ENCODE measurements at places on chromosomes 5 and 9.

GRCh38 chr9:92795598-92796336 lies 31.1 kb upstream of the BICD2 start:
- DNase-seq: no peak
- no peaks in the 10 kb centered on the region for H3K36me3 ChIP-seq
- H3K4me3 ChIP-seq: no peak overlapping the region

- DNase-seq: peak; percentile 73
- no peaks in the 10 kb centered on the region for H3K36me3 ChIP-seq
- H3K27me3 ChIP-seq: no peaks in the 10 kb centered on the region
- H3K4me3 ChIP-seq: peak overlapping the region; percentile 73
- H3K27ac ChIP-seq: peak overlapping the region; percentile 95
Measured at GRCh38 chr9:133375116-133375723, 640 bp downstream of the SURF4 start.

DNA sequence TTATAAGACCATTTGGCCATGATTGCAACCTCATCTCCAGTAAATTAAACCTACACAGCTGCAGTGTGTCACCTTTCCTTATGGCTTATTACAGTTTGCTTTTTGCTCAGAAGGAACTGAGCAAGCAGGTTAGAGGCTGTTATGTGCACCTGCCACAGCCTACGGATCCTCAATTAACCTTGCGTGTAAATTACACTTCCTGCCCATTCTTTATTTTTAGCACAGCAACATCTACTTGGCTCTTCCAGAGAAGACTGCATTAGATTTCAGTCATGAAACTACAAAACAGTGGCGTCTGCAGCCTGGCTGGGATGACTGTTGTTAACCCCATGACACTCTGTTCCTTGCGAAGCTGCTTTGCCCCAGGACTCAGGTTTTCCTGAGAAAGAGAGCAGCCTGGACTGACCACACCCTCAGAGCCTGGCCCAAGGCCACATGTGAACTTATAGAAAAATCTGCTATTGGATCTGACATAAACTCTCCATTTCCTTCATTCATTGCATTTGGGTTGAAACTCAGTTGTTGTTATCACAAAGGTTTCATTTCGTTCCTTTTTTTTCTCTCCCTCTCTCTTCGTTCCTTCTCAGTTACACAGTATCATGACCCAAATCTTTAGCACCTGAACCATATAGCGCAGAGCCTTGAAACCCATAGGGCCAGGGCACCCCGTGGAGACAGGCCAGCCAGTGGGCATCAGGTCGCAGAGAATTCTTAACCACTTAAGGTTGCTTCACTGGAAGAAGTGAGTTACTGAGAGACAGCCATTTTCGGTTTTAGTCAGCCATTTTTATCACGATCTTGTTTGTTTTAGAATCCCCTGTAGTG lies 138.6 kb downstream of the PALM2AKAP2 start:
- peak; percentile 71 for DNase-seq
- peak overlapping the region; percentile 77 for H3K27ac ChIP-seq
- H3K27me3 ChIP-seq: no peaks in the 10 kb centered on the region
- no peaks in the 10 kb centered on the region for H3K4me1 ChIP-seq
- no peaks in the 10 kb centered on the region for H3K36me3 ChIP-seq
- H3K4me3 ChIP-seq: no peak overlapping the region

DNA sequence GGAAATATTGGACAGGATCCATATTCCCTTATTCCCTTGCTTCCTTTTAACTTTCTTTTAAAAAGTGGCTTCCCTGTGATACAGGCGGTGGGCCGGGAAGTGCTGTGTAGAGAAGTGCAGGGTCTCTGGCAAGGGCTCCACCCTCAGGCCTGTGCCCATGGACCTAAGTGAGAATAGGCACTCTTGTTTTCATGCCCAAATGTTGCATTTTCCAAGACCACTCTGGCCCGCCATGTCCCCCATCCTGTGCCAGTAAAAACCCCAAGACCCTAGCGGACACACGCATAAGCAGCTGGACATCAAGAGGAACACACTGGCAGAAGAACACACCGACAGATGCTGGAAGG lies 193.4 kb downstream of the FBXL7 start:
- no peak for DNase-seq
- no peak overlapping the region for H3K4me3 ChIP-seq
- H3K36me3 ChIP-seq: no peaks in the 10 kb centered on the region
- H3K4me1 ChIP-seq: no peaks in the 10 kb centered on the region
- no peak overlapping the region for H3K27ac ChIP-seq
- H3K27me3 ChIP-seq: no peaks in the 10 kb centered on the region

GRCh38 chr5:135750506-135750905 lies 84.0 kb upstream of the SLC25A48 start:
- no peaks in the 10 kb centered on the region for H3K4me1 ChIP-seq
- H3K4me3 ChIP-seq: no peak overlapping the region
- H3K27me3 ChIP-seq: no peaks in the 10 kb centered on the region
- H3K36me3 ChIP-seq: no peaks in the 10 kb centered on the region

DNA sequence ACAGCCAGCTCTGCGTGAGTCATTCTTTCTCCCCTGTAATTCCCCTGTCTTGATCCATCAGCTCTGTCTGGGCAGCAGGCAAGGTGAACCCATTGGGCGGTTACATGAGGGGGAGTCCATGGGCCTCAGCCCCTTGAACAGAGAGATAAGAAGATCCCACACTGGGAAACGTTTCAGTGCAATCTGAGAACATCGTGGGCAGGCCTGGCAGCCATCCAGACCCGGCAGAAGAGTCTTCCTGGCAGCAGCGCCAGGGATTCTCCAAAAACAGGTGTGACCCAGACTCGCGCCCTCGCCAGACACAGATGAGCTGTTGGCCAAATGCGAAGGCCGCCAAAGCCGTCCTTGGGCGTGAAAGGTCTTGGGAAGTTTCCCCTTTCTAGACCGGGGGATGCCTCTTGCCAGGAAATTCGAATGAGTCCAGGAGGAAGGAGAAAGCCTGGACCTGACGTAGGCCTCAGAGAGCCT lies 6.4 kb upstream of the SLC12A7 start:
- H3K4me1 ChIP-seq: peaks cover 15% of the 10 kb centered on the region
- peak overlapping the region; percentile 47 for H3K27ac ChIP-seq
- DNase-seq: no peak
- H3K4me3 ChIP-seq: no peak overlapping the region

- H3K4me1 ChIP-seq: peaks cover 11% of the 10 kb centered on the region
- no peaks in the 10 kb centered on the region for H3K27me3 ChIP-seq
- peak overlapping the region; percentile 73 for H3K4me3 ChIP-seq
- no peaks in the 10 kb centered on the region for H3K36me3 ChIP-seq
Measured at GRCh38 chr5:53560028-53560427, 411 bp upstream of the NDUFS4 start.

DNA sequence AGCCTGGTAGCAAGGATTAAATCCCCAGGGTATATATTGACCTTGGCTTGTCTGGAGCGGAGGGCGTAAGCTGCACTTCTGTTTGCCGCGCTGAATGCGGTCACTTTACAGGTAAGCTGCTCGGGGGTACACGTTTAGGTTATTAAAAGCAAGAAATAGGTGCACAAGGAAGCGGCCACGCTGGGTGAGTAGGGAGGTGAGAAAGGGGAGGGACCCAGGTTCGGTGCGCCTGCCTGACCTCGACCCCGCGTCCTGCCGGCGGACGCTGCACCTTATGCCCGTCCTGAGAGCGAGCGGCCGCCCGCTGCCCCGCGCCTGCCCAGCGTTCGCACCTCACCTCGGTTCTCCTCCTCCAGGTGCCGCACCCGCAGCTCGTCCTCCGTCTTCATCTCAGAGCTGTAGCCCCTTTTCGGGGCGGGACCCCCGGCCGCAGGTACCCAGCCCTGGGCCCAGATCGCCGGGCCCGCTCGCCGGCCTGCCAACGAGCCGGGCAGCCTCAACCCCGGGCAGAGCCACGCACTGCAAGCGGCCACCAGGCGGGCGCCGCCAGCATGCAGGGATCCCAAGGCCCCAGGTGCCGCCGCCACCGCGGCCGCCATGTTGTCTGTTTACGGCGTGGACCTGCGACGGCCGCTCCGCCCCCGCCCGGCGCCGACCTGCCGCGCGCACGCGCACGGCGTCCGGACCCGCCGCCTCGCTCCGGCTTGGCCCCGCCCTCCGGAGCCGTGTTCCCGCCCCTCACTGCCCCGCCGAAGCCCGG lies at the start of gene AUH:
Gene AUH, minus strand, starts transcription at position 628 of the 760 bp plus-strand sequence. Its CDS starts 29 bp downstream, at position 599.
- H3K27ac ChIP-seq: peak within 1 kb of the TSS; percentile 85
- no peaks in the 10 kb centered on the region for H3K4me1 ChIP-seq
- peak; percentile 88 for DNase-seq

DNA sequence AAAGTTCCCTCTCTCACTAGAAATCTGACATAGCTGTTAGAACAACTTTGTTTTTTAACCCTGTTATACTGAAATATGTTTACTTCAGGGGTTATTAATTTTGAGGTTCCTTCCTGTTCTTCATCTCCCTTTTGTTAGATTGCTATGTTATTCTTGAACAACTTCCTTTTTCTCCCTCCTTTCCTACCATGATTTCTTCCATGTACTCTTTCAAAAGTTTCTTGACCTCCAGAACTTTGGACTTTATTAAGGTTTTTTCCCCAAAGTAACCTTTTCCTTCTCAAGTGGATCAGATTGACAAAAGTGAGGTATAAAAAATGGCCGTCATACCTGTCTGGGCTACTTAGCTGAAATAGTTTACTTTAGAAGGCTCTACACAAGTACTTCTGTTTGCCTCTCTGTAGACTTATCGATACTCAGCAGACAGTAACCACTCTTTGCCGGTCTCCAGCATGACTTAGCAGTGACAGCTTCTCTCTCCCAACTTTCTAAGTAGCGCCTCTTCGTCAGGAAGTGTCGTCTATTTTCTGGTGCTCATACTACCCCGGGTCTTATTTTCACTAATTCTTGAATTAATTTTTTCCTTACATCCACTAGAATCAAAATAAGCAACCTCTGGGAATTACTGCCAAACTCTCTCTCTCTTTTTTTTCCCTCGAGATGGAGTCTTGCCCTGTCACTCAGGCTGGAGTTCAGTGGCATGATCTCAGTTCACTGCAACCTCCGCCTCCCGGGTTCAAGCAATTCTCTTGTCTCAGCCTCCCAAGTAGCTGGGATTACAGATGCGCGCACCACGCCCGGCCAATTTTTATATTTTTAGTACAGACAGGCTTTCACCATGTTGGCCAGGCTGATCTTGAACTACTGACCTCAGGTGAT lies 19.7 kb downstream of the NFIL3 start:
- H3K4me3 ChIP-seq: no peak overlapping the region
- H3K4me1 ChIP-seq: no peaks in the 10 kb centered on the region
- DNase-seq: no peak
- H3K27me3 ChIP-seq: no peaks in the 10 kb centered on the region

DNA sequence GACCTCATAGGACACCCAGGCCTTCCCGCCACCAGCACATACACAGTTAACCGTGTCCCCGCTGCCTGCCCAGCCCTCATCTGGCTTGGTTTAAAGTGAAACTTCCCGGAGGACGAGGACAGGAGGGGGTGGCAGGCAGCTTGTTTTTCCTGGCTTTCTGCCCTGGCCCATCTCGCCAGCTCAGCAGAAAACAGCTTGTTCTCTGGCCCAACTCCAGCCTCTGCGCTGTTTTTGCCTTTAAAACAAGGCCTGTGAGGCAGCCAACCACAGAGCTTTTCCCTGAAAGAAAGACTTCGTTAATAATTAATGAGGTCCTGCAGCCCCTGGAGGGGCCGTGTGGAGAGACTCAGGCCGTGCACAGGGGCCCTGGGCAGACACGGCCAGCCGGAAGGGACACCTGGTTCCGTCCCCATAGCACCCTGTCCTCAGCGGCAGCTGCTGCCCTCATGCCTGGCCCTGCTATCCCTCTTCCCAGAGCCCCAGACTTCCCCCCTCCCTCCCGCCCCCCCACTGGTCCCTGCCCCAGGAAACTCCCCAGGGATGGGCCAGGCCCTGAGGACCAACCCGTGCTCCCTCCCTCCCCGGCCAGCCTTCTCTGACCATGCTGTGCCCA lies 108.7 kb downstream of the RXRA start:
- no peaks in the 10 kb centered on the region for H3K27me3 ChIP-seq
- H3K4me3 ChIP-seq: no peak overlapping the region
- H3K27ac ChIP-seq: peak overlapping the region; percentile 66
- peak; percentile 93 for DNase-seq

- H3K36me3 ChIP-seq: no peaks in the 10 kb centered on the region
- no peak for DNase-seq
- no peaks in the 10 kb centered on the region for H3K4me1 ChIP-seq
- H3K27ac ChIP-seq: no peak overlapping the region
- H3K4me3 ChIP-seq: no peak overlapping the region
Measured at GRCh38 chr5:148342371-148343045, 7.1 kb downstream of the SPINK9 start.

DNA sequence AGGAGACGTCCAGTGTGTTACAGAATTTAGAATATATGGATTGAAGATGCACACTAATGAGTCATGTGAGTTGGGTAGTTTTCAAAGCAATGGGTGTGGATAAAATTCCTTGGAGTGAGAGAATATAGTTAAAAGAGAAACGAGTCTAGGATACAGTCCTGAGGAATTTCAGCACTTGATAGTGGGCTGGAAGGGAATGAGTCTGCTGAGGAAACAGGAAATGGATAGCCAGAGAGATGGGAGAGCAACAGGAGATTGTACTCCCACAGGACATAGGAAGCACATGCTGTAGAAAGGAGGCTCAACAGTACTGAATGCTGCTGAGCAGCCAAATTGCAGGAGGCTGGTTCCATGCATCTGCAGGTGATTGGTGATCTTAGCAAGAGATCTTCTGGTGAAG lies 68.1 kb downstream of the FBN2 start:
- H3K36me3 ChIP-seq: no peaks in the 10 kb centered on the region
- H3K27ac ChIP-seq: no peak overlapping the region
- DNase-seq: no peak
- H3K27me3 ChIP-seq: no peaks in the 10 kb centered on the region
- H3K4me1 ChIP-seq: no peaks in the 10 kb centered on the region

DNA sequence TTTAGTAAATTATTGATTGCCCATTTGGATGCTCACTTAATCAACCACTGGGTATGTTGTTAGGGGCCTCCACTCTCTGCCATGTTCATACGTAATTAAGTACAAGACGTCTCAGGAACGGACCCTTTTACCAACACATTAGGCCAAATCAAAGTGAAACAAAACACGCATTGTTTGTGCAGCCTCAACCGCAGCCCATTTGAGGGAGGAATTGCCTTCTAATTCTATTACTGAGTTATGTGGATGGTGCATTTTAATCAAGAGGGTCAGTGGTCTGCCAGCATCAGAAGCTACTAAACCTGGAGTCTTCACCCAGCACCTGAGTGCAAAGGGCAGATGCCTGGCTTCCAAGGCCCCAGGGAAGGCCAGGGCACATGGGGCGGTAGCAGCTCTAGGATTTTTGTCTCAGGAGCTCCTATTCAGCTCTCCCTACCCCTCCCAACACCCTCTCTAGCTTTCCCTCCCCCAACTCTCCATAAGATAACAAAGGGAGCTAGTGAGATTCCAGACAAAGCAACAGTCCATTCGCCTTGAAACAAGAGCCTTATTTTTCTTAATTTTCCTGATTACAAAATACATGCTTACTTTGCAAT lies 7.9 kb upstream of the MED27 start:
- no peaks in the 10 kb centered on the region for H3K27me3 ChIP-seq
- no peak overlapping the region for H3K4me3 ChIP-seq
- no peak overlapping the region for H3K27ac ChIP-seq
- DNase-seq: no peak
- no peaks in the 10 kb centered on the region for H3K4me1 ChIP-seq

DNA sequence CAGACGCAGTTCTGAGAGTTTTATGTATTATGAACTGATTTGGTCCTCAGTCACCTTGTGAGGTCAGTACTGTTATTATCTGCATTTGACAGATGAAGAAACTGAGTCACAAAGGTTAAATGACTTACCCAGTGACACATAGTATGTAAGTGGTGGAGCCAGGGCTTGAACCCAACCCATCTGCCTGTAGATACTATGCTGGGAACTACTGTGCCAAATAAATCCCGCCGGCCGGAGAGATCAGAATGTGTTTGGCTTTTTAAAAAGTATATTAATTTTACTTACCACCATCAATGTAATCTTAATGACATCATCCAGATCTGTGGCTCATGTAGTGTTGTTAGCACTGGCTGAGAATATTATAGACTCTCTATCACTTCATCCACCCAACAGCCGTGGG lies 80.8 kb downstream of the ZNF618 start:
- H3K27ac ChIP-seq: no peak overlapping the region
- no peaks in the 10 kb centered on the region for H3K27me3 ChIP-seq
- no peaks in the 10 kb centered on the region for H3K4me1 ChIP-seq
- no peak overlapping the region for H3K4me3 ChIP-seq
- DNase-seq: no peak

Data from colonic mucosa (tissue), 4 donors.